ENCODE measurements at places on chromosomes 12 and 14.

GRCh38 chr14:86013641-86014040 lies 483.7 kb downstream of the FLRT2 start:
- no peak for DNase-seq

DNA sequence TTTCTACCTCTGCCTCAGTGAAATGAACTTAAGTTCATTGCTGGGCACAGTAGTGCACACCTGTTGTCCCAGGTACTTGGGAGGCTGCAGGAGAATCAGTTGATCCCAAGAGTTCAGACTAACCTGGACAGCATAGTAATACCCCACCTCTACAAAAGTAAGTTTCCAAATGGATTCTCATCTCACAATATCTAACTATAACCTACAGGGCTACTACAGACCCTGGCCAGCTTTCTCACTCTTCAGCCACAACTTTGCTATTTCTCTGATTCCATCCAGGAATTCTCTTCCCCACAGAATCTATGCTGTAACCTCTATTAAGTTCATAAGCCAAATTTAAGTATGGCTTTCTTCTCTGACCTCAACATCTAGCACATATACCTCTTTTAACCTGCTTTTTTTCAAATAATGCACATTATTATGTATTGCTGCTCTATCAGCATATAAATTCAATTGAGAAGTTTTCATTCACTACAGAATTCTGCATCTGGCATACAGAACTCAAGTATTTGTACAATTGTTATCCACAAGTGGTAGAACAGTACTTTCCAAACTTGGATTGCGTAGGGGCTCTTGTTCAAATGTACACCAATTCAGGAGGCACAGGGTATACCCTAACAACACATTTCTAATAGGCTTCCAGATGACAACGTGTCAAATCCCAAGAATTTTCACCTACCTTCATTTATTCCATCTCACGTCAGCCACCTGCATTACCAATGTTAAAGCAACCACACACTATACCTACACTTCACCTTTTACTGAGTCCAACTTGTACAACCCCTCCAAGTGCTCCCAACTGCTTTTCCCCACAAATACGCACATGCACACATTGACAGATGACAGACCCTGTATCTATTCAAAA lies 3.8 kb downstream of the RPS29 start:
- no peak for DNase-seq

- DNase-seq: no peak
Observed at GRCh38 chr12:32757157-32757556, 1.5 kb upstream of the YARS2 start.

DNA sequence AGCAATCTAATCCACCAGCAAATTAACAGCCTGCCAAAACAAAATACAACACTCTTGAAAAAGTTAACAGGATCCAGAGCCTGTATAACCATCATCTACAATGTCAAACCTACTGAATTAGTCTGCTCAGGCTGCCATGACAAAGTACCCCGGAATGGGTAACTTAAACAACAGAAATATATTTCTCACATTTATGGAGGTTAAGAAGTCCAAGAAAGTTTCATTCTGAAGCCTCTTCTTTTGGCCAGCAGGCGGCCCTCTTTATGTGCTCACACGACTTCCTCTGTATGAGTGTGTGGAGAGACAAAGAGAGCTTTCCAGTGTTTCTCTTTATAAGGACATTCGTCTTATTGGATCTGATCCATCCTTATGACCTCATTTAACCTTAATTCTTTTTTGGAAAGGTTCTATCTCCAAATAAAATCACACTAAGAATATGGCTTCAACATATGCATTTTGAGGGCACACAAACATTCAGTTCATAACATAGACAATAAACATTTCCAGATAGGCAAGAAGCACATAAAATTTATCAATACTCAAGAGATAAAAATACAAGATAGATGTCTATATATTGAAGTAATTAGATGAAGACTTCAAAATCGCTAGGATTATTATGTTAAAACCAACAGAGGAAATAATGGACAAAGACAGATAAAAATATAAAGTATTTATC lies 5.9 kb upstream of the RERG start:
- DNase-seq: no peak
